Activated naive CD4-positive, alpha-beta T cell treated with anti-CD3 and anti-CD28 coated beads, Interleukin-2, amount 10 ng/mL, durations not matched to agents 7 days and 5 days (primary cell): ENCODE measurements at places on chromosomes 7 and 10.

DNA sequence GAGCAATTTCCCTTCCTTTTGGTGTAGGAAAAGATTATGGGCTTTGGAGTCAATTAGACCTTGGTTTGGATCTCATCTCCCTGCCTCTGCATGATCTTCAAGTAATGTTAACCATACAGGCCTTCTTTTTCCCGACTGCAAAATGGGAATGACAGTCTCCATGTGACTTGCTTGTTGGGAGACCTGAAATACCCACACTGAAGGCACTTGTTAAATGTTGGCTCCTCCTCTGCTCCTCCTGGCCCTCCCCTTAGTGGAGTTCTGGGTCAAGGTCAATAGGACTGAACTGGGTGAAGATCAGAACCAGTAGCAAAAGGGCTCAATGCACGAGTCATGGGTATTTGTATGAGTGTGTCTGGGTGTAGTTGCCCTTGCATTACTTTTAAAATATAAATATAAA lies 179.4 kb upstream of the PRR15 start:
- no peak for DNase-seq

DNA sequence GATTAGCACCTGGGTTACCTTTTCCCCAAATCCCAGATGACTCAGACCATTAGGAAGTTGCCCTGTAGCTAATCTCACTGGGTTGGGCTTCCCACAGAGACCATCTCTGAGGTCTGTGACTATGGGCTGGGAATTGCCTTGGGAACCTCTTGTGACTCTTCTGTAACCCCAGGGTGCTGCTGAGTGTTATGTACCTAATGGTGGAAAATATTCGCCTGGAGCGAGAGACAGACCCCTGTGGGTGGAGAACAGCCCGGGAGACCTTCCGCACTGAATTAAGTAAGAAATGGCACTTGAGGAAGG lies 20.0 kb downstream of the STRIP2 start:
- no peak for DNase-seq

GRCh38 chr7:85186083-85186520 lies 754 bp downstream of the SEMA3D start:
- no peak for DNase-seq

DNA sequence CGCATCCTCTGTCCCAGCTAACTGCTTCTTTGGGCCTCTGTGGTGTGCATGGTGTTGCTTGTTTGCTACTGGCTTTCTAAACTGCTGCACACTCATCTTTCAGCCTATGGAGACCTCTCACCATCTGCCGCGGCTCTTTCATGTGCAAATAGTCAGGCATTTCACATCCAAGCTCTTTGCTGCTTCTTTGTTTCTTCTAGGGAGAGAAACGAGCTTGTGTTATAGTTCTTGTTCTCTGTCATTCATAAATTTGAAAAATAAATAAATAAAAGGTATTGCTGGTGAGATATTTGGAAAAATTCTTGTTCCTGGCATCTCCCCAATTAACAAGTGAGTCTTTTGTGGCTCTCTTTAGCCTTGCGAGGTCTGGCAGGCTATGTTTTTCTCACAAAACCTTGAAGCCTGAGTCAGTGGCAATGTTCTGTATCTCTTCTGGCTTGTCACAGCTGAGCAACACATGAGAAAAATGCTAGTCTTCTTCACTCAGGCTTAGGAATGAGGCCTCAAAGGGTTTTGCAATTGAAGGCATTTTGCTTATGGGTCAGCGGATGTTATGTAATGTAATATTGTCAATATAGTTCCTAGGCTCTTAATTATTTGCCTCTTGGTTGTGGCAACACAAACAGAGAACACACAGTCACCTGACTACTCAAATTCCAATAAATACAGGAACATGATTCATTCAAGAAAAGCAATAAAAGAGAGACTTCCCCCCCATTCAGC lies 274.0 kb downstream of the FRMD4A start:
- DNase-seq, result no peak

DNA sequence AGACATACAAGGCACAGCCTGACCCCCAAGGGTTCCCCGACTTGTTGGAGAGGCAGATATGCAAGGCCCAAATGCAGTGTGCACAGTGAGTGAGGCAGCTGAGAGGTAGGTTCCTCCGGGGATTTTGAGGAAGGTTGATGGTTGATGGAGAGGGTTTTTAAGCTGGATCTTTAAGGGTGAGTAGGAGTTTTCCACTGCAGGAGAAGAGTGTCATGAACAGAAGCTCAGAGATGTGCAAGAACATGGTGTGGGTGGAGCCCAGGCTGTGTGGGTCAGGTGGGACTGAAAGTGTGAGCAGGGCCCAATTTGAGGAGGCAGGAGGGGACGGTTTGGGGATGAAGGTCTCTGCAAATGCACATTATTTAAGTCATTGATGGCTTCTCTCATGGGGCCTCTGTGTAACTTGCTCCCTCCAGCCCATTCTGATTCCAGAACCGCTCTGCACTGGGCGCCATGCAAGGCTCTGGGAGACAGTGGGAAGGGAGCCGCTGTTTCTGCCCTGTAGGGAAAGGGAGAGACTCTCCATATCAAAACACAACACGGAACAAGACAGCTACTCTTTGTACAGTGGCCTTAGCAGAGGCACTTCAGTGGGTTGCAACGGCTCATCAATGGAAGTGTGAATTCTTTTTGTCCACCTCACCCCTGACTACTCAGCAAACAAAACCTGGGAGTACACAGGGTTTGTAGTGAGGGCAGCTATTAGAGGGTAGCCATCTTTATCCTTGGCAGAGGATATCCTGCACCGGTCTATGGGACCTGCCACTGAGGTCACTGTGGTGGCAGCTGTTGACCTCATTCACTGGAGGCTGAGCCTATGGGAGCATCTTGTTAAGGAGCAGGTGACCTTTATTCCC lies 29.7 kb downstream of the RAMP3 start:
- no peak for DNase-seq

- no peak for DNase-seq
These were observed 60.4 kb downstream of the HDAC9 start for GRCh38 chr7:18555968-18556367.

- no peak for DNase-seq
These were observed 445.1 kb upstream of the ZMIZ1 start for GRCh38 chr10:78623578-78624215.

DNA sequence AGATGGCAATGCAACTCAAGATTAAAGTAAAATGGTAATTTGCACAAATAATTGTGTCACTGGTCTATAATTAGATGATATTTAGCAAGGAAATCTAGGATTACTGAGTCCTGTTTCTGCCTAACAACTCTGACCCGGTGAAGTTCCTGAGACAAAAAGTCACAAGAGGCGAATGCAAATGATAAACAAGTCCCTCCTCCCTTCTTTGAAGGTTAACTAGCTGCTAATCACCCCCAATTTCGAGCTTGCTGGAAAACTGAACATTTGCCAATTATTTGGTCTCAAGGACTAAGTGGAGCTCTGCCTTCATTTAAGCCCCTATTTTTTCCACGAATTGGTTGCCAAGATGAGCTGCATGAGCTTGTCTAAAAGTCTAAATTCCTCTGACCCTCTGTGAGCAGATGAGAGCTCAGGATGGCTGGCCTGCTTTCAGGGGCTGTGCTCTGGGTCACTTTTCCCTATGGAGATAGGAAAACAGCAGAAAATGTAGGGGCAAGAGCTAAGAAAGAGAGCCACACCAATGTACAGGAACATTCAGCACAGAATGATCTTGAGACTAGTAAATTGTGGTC lies 127.3 kb downstream of the MBL2 start:
- no peak for DNase-seq

DNA sequence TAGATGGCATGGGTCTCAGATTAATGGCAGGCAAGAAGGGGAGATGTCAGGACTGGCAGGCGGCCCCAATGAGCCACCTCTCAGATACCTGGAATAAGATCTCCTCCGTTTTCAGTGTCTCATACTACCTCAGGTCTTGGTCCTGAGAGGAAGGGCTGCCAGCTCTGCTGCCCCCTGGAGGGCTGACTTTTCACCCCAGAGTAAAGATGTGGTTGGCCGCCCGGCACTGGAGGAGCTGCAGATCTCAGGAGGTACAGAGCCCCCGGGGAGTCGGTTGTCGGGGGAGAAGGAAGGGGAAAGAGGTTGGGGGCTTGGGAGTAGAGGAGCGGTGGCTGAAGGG lies 642 bp upstream of the COL13A1 start:
- peak; percentile 57 for DNase-seq

DNA sequence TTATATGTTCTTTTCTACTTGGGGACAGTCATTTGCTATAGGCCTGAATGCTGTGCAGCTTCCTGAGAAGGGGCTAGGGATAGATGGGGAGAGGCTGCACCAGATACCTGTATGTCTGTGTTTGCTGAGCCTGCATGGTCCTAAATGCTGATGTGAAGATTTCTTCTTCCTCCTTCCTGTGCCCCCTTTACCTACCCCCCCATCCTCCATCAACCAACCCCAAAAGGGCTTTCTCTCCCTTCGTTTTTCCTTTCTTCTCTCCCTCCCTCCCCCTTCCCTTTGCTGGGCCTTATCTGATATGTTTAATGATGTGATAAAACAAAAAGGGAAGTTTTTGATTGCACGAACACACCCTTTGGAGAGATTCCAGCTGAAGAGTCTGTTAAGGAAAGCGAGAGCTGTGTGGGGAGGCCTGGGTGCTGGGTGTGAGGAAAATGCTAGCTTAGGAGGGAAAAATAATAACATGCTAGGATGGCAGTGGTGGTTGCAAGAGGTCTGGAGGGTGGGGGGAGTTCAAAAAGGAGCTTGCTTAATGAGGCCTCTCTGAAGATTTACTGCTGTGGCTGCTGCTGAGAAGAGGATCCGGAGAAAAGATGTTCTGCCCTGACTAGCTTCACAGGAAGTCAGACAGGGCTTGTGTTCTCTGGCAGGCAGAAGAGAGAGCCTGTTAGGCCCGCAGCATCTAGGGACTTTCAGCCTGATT lies 101.8 kb downstream of the SAMD9 start:
- no peak for DNase-seq

DNA sequence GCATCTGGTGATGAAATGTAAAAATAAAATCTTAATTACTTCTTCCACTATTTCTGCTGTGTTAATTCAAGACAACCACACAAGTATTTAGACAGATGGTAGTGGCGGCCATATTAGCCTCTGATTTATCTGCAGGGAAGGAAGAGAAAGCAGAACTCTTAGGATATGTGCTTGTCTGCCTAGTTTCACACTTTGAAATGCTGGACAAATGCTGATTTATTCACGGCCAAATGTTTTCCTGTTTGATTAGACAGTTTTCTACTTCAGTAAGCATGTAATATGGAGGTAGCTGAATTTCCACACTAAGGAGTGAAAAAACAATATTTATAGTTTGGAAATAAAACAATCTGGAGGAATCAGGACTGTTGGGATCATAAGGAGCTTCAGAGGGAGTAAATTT lies 158.1 kb downstream of the AGMO start:
- no peak for DNase-seq

DNA sequence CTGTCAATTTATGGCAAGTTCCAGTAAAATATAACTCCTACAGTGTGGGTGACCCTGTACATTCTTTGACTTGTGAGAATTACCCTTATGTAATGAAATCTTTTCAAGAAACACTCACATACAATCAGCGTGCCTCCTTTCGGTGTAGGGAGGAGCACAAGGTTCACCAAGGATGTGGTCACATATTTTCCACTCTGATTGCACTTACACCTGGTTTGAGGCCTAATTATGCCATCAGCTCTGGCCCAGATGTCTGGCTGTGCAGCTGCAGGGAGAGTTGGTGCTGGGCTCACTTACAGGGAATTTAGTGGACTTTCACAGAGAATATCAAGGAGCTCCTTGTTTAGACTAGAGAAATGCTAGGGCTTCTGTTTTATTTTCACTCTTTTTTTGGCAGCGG lies 146.0 kb upstream of the STEAP4 start:
- DNase-seq, result no peak

DNA sequence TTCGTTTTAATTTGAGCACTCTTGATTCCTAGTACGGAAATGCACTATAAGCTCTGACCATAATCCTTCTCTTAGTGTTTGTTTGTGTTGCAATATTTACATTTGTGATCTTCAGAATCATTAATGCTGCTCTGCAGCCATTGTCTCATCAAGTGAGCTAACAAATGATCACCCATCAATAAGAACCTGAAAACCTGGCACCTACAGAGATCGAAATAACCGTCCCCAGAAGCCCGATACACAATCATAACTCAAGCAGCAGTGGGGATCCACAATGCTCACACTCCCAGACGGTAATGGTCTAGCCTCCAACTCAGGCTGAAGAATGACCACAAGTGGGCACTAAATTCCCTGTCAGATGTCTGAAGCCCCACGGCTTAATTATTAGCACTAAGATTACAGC lies 156.0 kb upstream of the NFE2L3 start:
- DNase-seq, result no peak
